ENCODE measurements at places on chromosomes 5 and 9.
A peak's percentile ranks its signal among the peaks of the same experiment; 100 is the strongest.

DNA sequence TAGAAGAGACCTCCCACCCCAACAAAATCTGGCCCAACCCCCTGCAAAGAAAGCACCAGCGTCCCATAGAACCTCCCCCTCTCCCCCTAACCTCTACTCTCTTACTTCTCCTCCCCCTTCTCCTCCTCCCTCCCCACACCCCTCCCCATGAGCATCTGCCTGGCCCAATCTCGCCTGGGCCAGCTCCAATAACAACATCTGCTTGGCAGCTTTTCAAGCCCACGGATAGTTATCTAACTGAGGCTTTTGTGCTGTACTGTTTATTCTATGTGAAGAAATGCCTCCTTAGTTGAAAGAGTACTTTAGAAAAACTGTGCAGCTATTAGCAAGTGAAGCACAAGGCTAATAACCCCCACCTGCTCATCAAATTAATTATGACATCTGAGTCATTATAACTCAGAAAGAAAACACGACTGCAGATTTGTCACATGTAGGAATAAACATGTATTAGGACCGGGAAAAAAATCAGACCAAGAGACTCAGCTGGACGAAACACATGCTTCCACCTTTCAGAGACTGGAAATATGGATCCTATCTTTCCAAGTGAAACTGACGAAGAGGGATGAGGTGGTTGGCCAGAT is 42.8 kb downstream of the NFIB start:
- DNase-seq = no peak

GRCh38 chr5:142310803-142311202 is 14.0 kb downstream of the SPRY4 start:
- no peak for DNase-seq

- no peak for DNase-seq
These were observed 30.4 kb upstream of the NKX2-5 start for GRCh38 chr5:173265433-173265832.

DNA sequence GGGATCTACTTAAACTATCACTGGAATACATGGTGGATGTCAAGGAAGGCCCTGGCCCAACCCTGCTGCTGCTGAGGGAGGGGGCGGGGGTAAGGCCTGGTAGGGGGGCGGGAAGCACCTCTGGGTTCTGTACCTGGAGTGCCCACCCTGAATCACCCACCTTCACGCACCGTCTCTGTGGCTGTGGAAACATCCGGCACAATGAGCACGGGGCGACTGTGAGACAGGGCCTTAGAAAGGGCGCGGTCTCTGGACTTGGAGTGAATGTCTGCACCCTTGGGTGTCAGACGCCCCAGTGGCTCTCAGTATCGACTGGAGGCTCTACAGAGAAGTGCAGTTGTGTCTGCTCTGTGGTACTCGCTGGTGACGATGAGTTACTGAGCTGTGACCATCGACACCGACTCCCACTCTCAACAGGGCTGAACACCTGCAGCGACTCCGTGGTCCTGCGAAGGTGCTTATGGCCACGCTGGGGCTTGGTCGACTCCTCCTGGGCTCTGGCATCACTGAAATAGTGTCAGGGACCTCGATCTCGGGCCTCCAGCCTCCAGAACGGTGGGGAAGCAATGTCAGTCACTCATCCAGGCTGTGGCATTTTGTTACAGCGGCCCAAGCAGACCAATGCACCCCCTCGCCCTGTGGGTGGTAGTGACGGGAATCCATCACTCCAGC is 25.5 kb upstream of the SLC6A19 start:
- DNase-seq = no peak

DNA sequence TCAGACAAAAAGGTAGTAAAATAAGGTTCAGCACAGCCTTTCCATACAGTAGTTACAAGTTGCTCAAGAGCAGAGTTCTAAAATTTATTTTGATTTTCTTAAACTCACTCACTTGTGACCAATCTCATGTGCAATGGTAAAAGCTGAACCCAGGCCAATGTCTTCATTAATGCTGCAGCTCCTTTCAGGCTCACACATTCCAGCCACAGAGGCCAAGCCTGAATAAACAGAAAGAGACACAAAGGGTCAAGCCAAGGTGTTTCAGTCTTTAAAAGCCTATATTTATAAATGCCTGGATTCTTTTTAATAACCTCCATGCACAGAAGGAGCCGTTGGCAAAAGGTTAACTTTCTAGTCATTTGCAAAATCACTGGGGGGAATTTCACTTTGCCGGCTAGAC is 152.5 kb downstream of the ADAMTS6 start:
- no peak for DNase-seq

DNA sequence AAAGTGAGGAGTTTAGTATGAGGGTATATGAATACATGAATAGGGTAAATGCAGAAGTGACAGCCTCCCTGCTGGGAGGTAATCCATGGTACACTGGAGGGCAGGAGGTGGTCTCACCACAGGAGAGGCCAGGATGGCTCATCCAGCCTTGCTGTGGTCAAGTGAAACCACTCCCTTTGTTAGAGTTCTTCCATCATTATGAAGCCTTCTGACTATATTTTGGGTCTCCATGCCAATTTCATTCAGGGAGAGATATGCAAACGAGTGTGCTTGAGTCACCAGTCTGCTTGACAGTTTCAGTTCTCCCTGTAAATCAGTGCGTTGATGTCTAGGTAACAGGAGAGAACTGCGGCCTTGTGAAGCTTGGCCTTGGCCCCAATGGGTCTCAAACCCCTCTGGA is 16.4 kb downstream of the PPP3R2 start:
- no peak for DNase-seq

DNA sequence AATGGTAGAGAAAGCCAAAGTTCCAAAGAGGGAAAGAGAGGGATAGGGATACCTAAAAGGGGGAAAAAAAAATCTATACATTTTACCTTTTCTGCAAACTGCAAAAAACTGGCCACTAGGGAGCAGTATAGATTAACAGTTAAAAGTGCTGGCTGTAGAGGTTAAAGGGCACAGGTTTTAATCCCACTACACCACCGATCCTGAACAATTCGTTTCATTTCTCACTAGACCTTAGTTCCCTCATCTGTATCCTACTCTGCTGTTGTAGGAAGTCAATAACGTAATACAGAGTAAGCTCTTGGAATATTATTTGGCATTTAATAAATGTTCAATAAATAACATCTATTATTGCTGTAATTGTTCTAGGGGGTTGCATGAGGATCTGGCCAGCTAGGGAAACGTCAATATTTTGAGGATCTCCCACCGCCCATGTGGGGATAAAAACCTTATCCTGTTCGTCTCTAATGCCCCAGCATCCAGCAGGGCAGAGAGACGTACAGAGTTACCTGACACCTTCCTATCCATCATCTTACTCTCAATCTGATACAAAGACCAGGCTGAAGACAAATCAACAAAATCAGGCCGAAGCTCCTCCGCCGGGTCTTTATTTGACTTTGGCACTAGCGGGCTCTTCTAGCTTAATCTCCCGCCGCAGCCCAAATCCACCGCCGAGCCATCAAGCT is 757 bp downstream of the CDC26 start:
- DNase-seq = peak; percentile 58

- DNase-seq = no peak
These were observed 4.9 kb upstream of the LCN1 start for GRCh38 chr9:135516132-135516860.

GRCh38 chr5:61673007-61673735 is 341.1 kb downstream of the ZSWIM6 start:
- DNase-seq = peak; percentile 50
